ENCODE measurements at places on chromosomes 12 and 14.

DNA sequence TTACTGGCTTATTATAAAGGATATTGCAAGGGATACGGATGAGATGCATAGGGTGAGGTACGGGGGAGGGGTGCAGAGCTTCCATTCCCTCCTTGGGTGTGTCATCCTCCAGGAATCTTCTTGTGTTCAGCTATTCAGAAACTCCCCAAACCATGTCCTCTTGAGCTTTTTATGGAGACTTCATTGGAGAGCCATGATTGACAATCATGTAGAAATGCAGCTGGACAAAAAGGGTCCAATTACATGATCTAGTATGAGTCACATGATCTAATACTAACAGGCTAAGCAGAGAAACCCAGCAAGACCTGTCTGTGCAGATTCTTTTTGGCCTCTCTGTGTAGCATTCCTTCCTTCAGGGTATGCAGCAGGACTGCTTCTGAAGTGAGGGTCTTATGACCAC lies 23.9 kb upstream of the FLVCR2 start:
- no peak for DNase-seq
- H3K4me1 ChIP-seq: peaks cover 10% of the 10 kb centered on the region
- H3K27me3 ChIP-seq: no peaks in the 10 kb centered on the region
- H3K36me3 ChIP-seq: peaks cover 3% of the 10 kb centered on the region
- no peak overlapping the region for H3K4me3 ChIP-seq

GRCh38 chr14:22474730-22475351 lies 114.2 kb downstream of the DAD1 start:
- DNase-seq: no peak
- no peak overlapping the region for H3K4me3 ChIP-seq
- H3K36me3 ChIP-seq: no peaks in the 10 kb centered on the region
- peaks cover 60% of the 10 kb centered on the region for H3K4me1 ChIP-seq
- H3K27me3 ChIP-seq: peaks cover 5% of the 10 kb centered on the region
- H3K27ac ChIP-seq: peak overlapping the region; percentile 59

GRCh38 chr12:117187421-117187820 lies 2.8 kb downstream of the FBXO21 start:
- H3K36me3 ChIP-seq: peaks cover 18% of the 10 kb centered on the region
- DNase-seq: no peak
- H3K27me3 ChIP-seq: no peaks in the 10 kb centered on the region
- no peak overlapping the region for H3K27ac ChIP-seq

GRCh38 chr12:43805149-43805859 lies 813 bp downstream of the TWF1 start:
- DNase-seq: no peak
- peaks cover 7% of the 10 kb centered on the region for H3K36me3 ChIP-seq
- H3K4me3 ChIP-seq: peak overlapping the region; percentile 100
- H3K27ac ChIP-seq: peak overlapping the region; percentile 99

DNA sequence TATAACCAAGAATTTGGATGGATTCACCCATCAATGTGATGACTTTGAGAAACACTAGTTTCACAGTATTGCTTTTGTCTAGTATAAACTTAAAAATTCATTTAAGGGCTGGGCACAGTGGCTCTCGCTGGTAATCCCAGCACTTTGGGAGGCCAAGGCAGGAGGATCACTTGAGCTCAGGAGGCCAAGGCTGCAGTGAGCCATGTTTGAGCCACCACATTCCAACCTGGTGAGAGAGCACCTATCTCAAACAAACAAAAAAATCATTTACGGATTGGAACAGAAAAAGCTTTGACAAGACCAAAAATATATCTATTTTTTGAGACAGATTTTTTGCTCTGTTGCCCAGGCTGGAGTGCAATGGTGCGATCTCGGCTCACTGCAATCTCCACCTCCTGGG lies 27.5 kb downstream of the GNS start:
- H3K27ac ChIP-seq: no peak overlapping the region
- H3K27me3 ChIP-seq: no peaks in the 10 kb centered on the region
- peaks cover 9% of the 10 kb centered on the region for H3K4me1 ChIP-seq
- peaks cover 19% of the 10 kb centered on the region for H3K36me3 ChIP-seq
- H3K4me3 ChIP-seq: no peak overlapping the region

- H3K4me3 ChIP-seq: no peak overlapping the region
- no peak overlapping the region for H3K27ac ChIP-seq
- DNase-seq: no peak
Measured at GRCh38 chr12:119423285-119423684, 88.8 kb downstream of the CCDC60 start.

- H3K4me3 ChIP-seq: no peak overlapping the region
- H3K27me3 ChIP-seq: peaks cover 5% of the 10 kb centered on the region
- H3K4me1 ChIP-seq: no peaks in the 10 kb centered on the region
- no peaks in the 10 kb centered on the region for H3K36me3 ChIP-seq
Measured at GRCh38 chr14:99229654-99230207, 42.3 kb downstream of the BCL11B start.

DNA sequence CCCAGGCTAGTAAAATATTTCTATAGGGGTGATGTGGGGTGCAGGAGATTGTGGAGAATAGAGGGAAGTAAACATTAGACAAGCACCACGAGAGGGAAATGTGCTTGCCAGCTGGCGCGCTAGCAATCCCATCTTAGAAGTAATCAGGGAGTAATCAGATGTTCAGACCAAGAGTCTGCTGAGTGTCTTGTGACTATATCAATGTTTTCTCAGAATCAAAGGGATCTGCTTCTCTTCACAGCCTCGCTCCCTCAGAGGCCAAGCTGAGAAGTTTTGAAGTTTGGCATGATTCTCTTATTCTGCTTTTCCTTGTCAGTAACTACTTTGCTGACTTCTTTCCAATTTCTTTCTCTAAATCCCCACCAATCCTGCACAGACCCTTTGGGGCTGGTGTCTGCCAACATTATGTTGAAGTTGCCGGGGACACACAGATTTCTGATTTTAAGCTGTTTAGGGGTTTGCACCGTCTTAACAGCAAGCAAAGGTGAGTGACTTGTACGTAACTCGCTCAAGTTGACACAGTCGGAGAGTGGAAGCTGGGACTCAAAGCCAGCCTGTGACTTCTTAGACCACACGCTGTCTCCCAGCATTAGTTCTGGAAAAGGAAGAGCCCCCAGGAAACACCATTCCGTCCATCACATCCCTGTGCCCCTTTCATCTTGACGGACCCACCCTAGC lies 22.0 kb upstream of the TSPAN9 start:
- H3K4me1 ChIP-seq: peaks cover 7% of the 10 kb centered on the region
- no peaks in the 10 kb centered on the region for H3K36me3 ChIP-seq
- no peak overlapping the region for H3K4me3 ChIP-seq
- peaks cover 7% of the 10 kb centered on the region for H3K27me3 ChIP-seq

GRCh38 chr12:104519190-104520019 lies 62.7 kb downstream of the CHST11 start:
- peak overlapping the region; percentile 89 for H3K27ac ChIP-seq

GRCh38 chr14:55794655-55795595 lies 214.9 kb downstream of the KTN1 start:
- no peak for DNase-seq
- no peak overlapping the region for H3K27ac ChIP-seq
- peaks cover 3% of the 10 kb centered on the region for H3K27me3 ChIP-seq
- H3K4me3 ChIP-seq: no peak overlapping the region
- no peaks in the 10 kb centered on the region for H3K4me1 ChIP-seq
- H3K36me3 ChIP-seq: no peaks in the 10 kb centered on the region

- peaks cover 13% of the 10 kb centered on the region for H3K36me3 ChIP-seq
- no peak for DNase-seq
- no peaks in the 10 kb centered on the region for H3K27me3 ChIP-seq
- H3K4me1 ChIP-seq: peaks cover 23% of the 10 kb centered on the region
- H3K27ac ChIP-seq: peak overlapping the region; percentile 75
- peak overlapping the region; percentile 82 for H3K4me3 ChIP-seq
Measured at GRCh38 chr12:6539707-6540134, 5.4 kb downstream of the GAPDH start.

GRCh38 chr12:6322352-6322751 lies 11.9 kb downstream of the PLEKHG6 start:
- no peaks in the 10 kb centered on the region for H3K36me3 ChIP-seq
- peaks cover 58% of the 10 kb centered on the region for H3K27me3 ChIP-seq
- H3K4me3 ChIP-seq: no peak overlapping the region
- DNase-seq: no peak
- peaks cover 16% of the 10 kb centered on the region for H3K4me1 ChIP-seq

Measured in memory B cell (primary cell).